ENCODE measurements at places on chromosomes 1 and 21.
A peak's percentile ranks its signal among the peaks of the same experiment; 100 is the strongest.

DNA sequence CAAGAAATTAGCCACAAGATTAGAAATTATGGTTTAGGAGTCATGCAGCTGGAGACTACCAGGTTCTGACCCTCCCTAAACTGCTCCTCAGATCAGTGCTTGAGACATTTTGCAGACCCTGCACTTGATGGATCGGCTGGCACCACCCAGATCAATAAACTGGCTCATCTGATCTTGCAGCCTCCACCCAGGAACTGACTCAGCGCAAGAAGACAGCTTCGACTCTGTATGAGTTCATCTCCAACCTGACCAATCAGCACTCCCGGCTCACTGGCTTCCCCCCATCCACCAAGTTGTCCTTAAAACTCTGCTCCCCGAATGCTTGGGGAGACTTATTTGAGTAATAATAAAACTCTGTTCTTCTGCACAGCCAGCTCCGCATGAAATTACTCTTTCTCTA lies 40.0 kb downstream of the L1TD1 start:
- no peak for DNase-seq

DNA sequence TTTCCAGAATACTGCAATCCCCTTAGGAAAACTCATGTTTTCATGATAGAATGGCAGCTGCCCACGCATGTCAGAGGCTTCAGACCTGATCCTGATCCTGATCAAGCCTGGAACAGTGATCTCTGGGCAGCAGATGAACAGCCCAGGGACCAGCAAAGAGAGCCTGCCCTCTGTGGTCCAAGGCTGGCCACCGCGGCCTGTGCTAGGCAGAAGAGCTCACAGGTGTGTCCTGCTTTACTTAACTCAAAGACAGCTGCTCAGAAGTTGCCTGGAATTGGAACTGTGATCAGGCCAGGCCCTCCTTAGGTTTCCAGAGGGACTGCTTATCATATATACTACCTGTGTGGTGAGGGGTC lies 21.2 kb upstream of the BCAR3 start:
- no peak for DNase-seq

- DNase-seq = no peak
These were observed 230.6 kb downstream of the TNR start for GRCh38 chr1:175512637-175513412.

- DNase-seq = no peak
These were observed 135.7 kb upstream of the ZC3H12A start for GRCh38 chr1:37338658-37339057.

- DNase-seq = no peak
These were observed 35.3 kb upstream of the FMN2 start for GRCh38 chr1:240056350-240056749.

- no peak for DNase-seq
These were observed 185.5 kb downstream of the CRB1 start for GRCh38 chr1:197453376-197454058.

DNA sequence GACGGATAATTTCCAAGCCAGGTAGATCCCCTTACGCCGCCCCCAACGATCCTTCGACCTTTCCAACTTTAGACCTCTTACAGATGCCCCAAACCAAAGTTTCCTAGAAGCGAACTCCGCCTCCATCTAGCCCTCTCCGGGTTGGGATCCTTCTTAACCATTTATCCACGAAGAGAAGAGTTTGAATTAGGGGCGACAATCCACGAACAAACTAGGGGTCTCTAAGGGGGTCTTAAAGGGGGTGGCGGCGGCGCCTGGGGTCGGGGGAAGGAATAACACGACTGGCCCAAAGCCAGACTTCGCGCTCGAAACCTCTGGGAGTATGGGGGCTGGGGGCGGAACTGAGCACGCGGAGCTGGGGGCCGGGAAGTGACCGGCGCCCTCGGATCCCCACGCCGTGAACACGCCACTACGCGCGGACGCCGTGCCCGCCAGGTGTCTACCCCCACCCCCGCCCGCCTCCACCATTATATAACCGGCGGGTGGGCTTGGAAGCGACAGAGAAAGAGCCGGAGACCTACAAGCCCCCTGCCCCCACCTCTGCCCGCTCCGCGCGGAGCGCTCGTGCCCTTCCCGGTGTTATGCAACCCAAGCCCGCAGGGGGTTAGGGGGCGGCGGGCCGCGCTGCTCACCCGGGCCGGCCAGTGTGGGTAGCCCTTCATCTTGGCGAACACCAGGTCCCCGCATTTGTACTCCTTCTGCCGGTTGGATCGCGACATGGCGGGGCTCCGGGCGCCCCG lies 594 bp downstream of the HDGF start:
- peak; percentile 55 for DNase-seq

- DNase-seq = no peak
These were observed 2.8 kb downstream of the MAN1A2 start for GRCh38 chr1:117370071-117370470.

GRCh38 chr21:19440792-19441655 lies 1037.4 kb upstream of the TMPRSS15 start:
- no peak for DNase-seq

DNA sequence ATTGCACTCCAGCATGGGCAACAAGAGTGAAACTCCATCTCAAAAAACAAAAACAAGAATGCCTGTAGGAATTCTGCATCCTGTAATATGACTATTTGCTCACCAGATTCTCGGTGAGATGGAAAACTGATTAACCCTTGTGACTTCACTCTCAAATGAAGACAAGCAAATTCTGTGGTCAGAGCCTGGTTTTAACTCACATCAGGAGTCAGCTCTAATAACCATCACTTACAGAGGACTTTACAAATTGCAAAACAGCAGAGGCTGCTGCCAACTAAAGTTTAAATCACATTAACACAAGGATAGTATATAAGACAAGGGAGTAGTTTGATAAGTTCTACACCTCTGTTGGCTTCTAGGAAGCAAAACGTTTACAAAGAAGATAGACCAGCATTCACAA lies 35.7 kb upstream of the FAM163A start:
- DNase-seq = no peak

- no peak for DNase-seq
These were observed 105.2 kb downstream of the ZSCAN20 start for GRCh38 chr1:33577663-33578062.

- DNase-seq = no peak
These were observed 486 bp upstream of the DSTYK start for GRCh38 chr1:205211839-205212536.

DNA sequence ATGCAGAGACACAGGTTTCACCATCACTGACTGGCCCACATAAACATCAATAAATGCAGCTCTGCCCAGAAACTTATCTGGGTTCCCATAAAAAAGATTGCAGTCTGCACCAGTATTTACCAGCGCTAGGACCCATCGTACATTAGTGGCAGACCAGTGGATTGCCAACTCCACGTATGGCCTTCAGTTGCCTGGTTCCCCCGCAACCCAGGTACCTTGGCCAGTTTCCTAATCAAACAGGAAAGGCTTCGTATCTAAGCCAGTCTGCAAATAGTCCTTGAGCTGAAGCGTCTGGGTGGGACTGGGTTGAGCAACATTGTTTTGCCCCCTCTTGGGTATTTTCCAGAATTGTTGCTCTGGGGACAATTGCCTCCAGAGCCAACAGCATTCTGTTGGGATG lies 1639.3 kb downstream of the MRPL39 start:
- no peak for DNase-seq

DNA sequence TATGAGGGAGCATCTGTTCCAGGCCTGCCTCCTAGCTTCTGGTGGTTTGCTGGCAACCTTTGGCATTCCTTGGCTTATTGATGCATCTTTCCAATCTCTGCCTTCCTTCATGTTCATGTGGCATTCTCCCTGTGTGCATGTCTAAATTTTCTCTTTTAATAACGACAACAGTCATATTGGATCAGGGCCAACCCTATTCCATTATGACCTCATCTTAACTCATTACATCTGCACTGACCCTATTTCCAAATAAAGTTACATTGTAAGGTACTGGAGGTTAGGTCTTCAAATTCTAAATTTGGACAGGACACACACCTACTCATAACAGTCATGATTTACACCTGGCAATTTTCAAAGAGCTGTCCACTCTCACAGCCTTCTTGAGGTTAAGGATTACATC lies 117.2 kb upstream of the FGGY start:
- DNase-seq = no peak

GRCh38 chr1:3022976-3023375 lies 1.7 kb downstream of the ACTRT2 start:
- no peak for DNase-seq

DNA sequence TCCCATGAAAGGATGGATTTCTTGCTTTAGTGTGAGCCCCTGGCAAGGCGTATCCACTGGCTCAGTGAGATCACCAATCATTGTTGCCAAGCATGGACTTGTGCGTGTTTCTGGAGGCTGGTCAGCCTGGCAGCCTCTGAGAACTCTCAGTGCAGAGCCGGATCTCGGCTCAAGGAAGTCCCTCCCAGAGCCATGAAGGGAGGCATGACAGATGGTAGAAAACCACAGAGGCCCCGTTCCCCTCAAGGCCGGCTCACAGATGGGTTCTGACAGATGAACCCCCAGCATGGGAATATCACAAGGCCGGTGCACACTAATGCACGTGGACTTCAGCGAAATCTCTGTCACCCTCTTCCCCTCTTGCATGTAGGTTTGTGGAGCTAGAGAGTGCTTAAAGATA lies 290.5 kb downstream of the AJAP1 start:
- no peak for DNase-seq

- DNase-seq = no peak
These were observed 21.1 kb upstream of the CDC42 start for GRCh38 chr1:22031214-22031962.

GRCh38 chr1:2554621-2555387 lies 1.4 kb upstream of the TNFRSF14 start:
- DNase-seq = no peak

- no peak for DNase-seq
These were observed 2.1 kb upstream of the TFF3 start for GRCh38 chr21:42317341-42317741.

DNA sequence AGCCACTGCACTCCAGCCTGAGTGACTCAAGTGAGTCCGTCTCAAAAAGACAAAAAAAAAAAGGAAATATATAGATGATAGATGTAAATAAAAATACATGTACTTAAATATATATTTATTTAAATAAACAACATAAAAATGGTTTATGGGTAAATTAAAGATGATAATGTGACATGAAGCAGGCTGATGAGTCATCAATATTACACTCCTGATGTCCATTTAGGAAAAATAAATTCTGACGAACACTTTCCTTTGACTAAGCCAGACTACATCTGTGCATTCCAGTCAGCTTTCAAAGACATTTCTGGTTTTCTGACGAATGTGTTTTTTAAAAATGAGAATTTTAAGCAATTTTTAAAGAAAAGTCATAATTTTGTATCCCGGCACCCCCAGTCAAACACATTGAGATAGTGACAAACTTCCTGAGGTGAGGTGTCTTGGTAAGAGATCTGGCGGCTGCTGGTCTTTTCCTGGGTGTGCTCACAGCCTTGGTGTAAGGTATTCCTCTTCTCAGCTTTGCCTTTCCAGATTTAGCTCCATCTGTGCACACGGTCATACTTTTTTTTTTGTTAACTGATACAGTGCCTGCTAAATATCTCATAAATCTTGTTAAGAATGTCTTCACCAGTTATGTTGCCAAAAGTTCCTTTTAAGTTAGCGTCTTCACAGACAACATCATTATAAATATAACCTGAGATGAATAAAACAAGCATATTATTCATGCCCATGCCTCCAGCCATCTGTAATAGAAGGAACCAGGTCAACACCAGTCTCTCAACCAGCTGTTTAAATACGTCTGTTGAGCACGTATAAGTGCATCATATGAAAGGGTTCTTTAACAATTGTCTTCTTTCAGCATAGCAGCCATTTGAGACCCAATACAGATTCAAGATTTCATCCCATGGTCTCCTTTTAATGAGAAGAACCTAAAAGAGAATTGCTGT lies 214.5 kb upstream of the PLD5 start:
- DNase-seq = no peak

DNA sequence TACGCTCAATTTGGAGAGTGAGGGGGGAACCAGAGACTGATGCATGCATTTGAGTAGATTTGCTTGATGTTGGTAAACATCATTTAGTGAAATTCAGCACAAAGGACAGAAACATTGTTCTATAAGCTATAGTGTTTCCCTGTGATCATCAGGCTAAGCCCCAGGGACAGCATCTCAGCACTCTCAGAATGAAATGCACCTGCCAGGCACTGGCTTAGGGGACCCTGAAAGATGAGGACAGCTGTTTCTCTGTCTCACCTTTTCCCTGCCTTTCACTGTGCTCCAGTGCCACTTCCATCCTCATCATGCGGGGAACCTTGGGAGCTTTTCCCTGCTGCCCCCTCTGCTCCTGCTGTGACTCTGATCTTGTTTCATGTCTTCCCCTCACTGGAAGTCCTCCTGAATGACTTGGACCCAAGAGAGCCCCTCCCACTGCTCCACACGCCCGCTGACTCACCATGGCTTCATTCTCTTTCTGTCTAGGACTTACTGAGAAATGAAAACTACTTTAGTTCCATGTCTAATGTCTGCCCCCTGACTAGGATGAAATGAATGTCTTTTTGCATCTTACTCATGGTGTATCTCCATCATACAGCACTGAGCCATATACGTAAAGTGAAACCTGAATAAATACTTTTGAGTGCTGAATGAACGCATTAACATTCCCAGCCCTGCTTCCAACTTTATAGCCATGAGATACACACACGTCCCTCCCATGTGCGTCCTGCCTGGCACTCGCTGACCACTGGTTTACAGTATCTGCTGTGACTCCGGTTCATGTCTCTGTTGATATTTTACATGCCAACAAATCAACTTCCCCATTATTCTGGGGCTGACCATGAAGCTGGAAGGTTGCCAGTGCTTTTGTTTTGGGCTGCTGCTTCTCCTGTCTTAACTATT lies 182.0 kb downstream of the PCP4 start:
- DNase-seq = no peak

DNA sequence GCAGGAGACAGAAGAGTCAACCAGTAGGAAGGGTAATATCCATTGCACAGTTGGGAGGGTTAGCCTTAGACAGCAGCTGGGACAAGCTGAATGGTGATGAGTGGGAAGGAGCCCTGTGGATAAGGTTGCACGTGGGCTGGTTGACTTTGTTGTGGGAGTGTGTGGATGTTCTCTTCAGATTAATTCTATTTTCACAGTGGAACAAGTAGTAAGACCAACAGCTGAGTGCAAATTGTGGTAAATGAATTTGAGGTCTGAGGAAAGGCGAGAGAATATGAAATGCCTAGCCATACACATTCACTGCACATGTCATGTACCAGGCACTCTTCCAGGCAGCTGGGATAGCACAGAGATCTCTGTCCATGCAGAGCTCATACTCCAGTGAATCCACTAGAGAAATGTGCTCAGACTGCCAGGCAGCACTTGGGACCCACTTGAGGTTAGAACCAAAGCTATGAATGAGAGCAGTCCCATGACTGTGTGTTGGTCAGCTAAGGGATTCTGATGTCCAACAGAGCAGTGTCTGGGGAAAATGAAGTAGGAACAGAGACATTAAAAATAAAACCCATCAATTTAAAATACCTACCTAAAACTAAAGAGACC lies 25.2 kb upstream of the VTCN1 start:
- no peak for DNase-seq

- DNase-seq = no peak
These were observed 12.3 kb upstream of the SSR2 start for GRCh38 chr1:156033011-156033410.

DNA sequence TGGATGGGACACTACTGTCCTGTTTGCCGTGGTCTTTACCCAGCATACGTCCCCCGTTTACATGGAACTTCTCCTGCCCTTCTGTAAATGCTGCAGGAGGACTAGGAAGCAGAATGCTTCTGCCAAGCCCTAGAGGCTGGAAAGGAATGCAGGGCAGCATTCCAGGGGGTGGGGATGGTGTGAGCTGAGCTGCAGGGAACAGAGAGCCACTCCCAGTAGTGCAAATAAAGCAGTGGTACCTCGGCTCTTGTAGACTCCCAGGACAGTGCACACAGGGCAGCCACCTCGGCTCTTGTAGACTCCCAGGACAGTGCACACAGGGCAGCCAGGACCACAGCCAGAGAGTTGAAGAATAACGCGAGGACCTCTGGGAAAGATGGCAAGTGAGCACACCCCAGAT lies 35.4 kb downstream of the PTPRU start:
- no peak for DNase-seq
